CD8-positive, alpha-beta memory T cell (primary cell): ENCODE measurements at places on chromosomes 3 and 15.

- no peak for DNase-seq
Measured at GRCh38 chr3:71926262-71926600, 141.3 kb upstream of the PROK2 start.

- no peak for DNase-seq
Measured at GRCh38 chr3:58576716-58577115, 475 bp downstream of the FAM107A start.

DNA sequence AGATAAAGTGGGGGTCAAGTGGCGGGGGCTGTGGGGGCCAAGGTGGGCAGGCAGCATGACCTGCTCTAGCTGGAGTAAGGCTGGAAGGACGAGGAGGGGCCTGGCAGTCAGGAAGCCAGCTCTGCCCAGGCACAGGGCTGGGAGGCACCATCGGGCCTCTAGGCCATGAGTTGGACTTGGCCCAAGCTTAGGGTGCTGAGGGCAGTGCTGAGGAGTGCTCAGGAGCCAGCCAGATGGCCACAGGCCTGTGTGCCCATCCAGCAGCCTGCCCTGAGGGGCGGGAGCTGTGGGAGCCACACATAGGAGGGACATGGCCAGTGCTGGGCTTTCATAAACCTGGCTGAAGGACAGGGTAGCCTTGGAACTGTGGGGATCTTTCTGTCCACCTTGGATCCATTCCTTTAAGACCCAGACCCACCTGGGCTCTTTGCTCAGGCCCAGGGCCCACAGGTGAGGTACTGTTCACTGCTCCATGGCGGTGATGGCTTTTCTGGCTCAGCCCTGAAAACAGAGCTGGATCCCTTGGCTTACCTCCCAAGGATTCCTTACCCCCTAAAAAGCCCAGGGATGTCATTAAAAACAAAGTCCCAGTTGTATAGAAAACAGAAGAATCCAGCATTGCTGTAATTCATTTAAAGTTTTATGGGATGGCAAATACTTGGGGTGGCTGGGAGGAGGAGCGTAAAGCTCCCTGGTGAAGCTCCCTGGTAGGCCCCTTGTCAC lies 137.0 kb downstream of the DNAJB8 start:
- DNase-seq: no peak

DNA sequence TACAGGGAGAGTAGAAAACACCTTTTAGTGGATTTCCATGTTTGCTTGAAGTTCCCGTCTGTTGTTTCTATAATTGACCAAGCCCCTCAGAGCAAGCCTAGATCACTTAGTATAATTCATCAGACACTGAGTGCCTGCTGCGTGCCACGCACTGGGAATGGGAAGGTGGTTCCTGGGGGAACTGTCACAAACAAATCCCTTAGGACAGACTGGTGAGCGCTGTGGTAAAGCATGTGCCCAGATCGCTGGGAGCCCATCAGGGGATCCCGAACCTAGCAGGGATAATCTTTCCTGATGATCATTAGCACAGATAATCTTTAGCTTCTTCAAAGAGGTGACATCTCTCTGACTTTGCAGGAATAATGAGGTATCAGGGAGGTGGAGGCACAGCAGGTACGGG lies 9.6 kb downstream of the MRPS11 start:
- DNase-seq: no peak

DNA sequence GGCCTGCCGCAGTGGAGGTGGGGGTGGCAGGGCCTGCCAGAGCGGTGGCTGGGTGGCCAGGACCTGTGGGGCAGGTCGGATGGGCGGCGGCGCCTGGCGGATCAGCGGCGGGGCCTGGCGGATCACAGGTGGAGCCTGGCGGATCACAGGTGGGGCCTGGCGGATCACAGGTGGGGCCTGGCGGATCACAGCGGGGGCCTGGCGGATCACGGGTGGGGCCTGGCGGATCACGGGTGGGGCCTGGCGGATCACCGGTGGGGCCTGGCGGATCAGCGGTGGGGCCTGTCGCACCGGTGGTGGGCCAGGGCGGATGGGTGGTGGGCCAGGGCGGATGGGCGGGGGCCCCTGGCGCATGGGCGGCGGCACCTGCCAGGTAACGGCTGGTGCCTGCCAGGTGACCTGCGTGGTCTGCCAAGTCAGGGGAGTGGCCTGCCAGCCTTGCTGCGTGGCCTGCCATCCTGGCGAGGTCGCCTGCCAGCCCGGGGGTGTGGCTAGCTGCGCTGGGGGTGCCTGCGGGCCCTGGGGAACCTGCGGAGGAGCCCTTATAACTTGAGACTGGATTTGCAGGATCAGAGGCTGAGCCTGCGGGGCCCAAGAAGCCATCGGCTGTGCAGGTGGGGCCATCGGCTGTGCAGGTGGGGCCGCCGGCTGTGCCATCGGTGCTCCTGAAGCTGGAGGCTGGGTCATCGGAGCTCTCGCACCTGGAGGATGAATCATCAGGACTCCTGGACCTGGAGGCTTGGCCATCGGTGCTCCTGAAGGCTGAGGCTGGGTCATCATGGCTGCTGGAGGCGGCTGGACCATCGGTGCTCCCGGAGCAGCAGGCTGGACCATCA lies 1.3 kb downstream of the MAGEL2 start:
- no peak for DNase-seq

DNA sequence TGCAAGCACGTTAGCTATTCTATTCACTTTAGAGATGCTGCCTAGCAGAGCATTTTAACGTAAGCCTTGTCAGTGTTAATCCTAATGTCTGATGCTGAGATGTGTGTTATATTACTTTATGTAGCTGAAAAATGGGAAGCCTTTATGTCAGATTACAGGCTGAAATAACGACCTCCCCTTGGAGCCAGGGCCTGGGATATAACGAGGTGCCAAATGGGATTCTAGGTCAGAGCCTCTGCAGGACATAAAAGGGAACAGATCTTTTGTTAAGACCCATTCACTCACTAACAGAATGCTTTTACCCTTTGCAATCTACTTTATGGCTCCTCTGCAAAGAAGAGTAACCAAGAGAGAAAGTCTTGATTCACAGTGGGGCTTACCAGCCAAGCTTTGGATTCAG lies 815.5 kb upstream of the CFAP20DC start:
- DNase-seq: no peak

- no peak for DNase-seq
Measured at GRCh38 chr3:132783152-132783551, 60.9 kb upstream of the NPHP3 start.

GRCh38 chr3:115286529-115287197 lies 139.6 kb upstream of the ZBTB20 start:
- no peak for DNase-seq

- DNase-seq: no peak
Measured at GRCh38 chr15:44295750-44296431, 7.4 kb downstream of the GOLM2 start.

- DNase-seq: no peak
Measured at GRCh38 chr15:87269566-87269965, 987.0 kb downstream of the NTRK3 start.

- DNase-seq: no peak
Measured at GRCh38 chr3:160365869-160366522, 33.0 kb downstream of the IFT80 start.

- no peak for DNase-seq
Measured at GRCh38 chr15:65982627-65983322, 113.5 kb downstream of the RAB11A start.

DNA sequence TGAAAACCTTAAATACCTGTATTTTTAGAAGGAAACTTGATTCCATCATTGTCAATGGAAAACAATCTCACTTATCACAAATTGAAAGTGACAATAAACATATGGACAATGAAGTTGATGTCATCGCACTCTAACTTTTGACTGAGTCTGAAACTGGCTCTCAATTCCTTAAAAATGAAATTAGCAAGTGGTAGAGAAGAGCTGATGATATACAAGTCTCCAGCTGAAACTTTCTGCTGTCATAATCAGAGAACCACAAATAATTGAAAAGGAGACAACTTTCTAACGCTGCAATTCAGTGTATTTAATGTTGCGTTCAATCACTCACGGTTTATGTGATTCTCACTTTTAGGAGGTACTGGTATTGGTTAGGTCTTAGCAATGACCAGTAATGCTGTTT lies 37.5 kb downstream of the EPHB1 start:
- no peak for DNase-seq

DNA sequence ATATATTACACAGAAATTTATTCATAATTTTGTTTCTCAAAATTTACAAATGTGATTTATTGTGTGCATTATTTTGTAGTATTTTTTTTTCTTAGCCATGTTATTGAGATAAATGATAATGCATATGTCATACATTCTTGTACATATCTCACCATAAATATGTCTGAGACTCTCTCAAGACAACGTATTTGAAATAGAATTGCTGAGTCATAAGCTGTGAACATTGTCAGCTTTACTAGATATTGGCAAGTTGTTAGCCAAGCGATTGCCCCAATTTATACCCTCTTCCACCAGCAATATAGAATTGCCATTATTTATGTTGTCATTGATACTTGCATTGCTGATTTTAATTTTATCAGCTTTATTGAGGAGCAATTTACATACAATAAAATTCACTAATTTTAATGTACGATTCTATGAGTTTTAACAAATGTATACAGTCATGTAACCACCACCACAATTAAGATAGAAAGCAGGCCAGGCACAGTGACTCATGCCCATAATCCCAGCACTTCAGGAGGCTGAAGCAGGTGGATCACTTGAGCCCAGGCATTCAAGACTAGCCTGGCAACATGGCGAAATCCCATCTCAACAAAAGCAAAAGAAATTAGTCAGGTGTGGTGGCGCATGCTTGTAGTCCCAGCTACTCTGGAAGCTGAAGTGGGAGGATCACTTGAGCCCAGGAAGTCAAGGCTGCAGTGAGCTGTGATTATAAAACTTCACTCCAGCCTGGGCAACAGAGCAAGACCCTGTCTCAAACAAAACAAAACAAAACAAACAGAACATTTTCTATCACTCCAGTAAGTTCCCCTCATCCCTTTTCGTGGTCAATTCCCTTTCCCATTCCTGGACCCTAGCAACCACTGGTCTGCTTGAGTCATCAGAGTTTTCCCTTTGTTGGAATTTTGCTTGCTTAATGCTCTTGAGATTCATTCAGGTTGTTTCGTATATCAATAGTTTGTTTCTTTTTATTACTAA lies 373.1 kb downstream of the MFSD1 start:
- no peak for DNase-seq

DNA sequence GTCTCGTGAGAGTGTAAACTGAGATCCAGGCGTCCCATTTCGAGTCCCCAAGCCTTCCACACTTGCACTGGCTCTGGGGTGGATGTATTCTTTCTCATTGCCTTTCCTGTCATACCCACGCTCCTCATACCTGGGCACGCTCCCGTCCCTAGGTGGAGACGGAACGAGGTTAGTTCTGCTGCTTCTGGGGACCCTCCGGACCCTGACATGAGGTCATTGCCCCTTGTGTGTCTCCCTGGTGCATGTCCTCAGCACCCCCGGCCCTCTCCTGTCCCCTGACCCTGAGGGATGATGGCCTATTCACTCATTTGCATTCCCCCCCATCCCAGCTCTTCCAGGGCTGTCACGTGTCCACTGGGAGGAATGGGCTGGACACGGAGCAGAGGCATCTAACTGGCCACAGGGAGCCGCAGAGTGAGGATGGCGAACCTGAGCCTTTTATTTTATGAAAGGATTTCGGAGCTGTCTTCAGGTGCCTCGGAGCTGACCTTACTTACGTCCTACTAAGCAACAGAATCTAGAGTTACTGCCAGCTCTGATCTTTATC lies 8.2 kb downstream of the NIPA1 start:
- no peak for DNase-seq

GRCh38 chr3:34072297-34072696 lies 273.9 kb downstream of the PDCD6IP start:
- DNase-seq: no peak

DNA sequence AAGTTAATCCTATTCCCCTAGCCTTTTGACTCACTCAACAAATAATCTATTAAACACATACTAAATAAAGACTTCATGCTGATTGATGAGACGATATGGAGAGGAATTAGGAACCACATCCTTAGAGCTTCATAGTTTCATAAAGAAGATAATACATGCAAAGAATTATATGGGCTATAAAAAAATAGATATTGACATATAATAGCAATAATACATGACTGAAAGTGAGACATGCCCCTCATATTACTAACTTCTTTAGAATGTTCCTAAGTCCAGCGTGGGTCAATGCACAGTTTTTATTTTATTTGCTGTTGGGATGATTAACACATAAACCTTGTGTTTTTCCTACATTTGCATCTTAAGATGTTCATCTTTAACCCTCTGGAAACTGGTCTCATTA lies 32.2 kb downstream of the SUCNR1 start:
- no peak for DNase-seq
